T follicular helper cell (primary cell): ENCODE measurements at places on chromosomes 7 and 10.

- no peak for DNase-seq
Observed at GRCh38 chr7:31114593-31115343, 62.7 kb downstream of the ADCYAP1R1 start.

- no peak for DNase-seq
Observed at GRCh38 chr10:79202188-79203013, 133.6 kb downstream of the ZMIZ1 start.

DNA sequence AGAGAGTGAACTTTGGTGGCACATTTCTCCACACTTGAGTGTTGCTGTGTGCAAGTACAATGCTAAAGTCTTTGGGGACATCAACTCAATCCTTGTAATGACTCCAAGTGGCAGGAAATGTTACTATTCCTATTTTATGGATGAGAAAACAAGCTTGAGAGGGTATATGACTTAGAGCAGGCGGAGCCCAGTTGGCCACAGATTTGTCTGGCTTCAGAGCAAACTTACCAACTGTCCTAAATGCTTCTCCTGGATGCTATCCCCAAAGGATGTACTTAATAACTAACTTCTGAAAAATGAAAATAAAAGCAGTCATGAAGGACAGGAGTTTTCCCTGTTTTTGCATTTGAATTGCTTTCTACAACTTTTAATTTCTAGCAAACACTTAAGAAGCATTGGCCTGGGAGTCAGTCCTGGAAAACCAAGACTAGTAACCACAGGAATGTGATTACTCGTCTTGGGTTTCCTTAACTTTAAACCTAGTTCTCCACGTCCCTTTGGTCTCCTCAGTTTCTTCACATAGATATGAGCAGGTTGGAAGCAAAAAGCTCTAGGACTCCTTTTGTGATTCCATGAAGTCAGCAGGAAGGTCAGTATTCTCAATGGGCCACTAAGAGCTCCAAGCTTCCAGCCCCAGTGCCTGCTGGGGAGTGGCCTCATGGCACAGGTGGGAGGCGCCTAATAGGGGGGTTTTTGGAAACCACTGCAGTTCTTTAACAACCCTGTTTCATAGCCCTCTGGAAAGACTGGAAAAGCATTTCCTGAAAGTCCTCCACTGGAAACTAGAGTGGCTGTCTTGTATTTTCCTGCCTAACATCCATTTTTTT lies 140.8 kb downstream of the GLCCI1 start:
- no peak for DNase-seq

DNA sequence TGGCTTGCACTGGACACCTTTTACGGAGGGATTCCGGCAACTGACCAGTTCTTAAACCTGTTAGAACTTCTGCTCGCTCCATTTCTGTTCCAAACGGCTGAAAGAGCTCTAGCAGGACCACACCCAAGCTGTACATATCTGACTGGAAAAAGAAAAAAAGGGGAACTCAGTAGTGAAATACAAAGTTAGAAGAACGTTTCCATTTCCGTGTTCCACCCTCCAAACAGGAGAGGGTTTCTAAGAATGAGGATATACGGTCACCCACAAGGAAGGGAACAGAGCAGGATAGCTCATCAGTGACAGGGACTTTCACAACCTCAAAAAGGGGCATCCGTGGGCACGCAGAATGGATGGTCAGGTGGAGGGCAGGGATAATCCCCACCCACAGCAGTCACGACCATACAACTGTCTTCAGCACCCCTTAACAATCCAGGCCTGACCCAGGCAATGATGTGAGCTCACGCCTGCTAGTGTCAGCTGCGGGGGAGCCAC lies 4.3 kb upstream of the ANKRD61 start:
- no peak for DNase-seq

GRCh38 chr10:76398043-76398710 lies 966.8 kb downstream of the LRMDA start:
- no peak for DNase-seq

DNA sequence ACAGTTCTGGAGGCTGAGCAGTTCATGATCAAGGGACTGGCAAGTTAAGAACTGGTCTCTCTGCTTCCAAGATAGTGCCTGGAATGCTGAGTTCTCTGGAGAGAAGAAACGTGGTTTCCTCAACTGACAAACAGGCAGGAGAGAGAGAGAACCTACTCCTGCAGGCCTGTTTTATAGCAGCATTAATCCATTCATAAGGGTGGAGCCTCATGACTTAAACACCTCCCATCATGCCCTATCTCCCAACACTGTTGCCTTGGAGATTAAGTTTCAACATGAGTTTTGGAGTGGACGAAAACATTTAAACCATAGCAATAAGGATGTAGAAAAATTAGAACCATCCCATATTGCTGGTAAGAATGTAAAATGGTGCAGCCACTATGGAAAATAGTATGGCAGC lies 32.3 kb upstream of the IMMP2L start:
- DNase-seq, result no peak

GRCh38 chr7:78207269-78207668 lies 408.7 kb downstream of the PHTF2 start:
- DNase-seq, result no peak

DNA sequence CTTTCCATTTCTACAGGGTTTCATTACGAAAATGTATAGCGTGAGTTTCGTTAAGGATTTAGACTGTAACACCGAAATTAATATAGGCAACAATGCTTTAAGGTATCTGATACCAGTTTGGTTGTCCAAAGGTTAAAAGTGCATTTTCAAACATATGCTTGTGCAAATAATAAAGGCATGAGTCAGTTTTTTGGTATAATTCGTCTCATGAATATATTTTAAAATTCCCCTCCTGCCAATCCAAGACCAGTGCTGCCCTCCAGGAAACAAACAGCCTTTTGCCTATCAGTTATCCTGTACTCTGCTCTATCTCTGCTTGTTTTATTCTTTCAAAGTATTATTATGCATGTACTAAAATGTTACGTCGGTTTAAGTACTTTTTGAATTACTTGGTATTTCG lies 2.0 kb downstream of the LCOR start:
- no peak for DNase-seq

DNA sequence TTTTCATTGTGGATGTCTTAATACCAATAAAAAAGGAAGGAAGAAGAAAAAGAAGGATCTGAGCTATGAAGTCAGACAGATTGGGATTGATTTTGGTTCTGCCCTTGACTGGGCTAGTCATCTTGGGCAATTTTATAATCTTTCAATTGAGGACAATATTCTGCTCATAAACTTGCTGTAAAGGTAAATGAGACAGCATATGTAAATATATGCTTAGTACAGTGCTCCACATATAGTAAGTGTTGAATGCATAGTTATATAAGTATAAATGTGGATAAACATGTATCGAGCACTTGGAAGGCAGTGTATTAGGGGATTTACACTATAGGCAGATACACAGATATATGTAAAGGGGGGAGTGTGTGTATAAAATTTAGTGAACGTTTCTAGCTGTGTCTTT lies 85.1 kb downstream of the ST7 start:
- DNase-seq, result no peak

DNA sequence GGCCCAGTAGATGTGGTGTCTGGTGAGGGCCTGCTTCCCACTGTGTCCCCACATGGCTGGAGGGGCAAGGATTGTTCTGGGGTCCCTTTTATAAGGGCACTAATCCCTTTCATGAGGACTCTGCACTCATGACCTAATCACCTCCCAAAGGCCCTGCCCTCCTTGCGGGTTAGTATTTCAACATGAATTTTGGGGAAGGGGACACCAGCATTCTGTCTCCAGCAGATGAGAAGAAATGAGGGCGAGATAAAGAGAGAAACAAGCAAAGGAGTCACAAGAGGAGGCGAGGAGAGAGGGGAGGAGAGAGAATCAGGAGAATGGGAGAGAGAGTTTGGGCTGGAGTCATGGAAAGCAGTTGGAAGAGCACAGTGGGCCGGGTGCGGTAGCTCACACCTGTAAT lies 83.7 kb downstream of the C10orf105 start:
- no peak for DNase-seq

- DNase-seq, result no peak
Observed at GRCh38 chr7:110066843-110067242, 1024.1 kb upstream of the LRRN3 start.

- DNase-seq, result peak; percentile 18
Observed at GRCh38 chr7:101058355-101058754, 26.9 kb upstream of the TRIM56 start.
